ENCODE measurements at places on chromosomes 2 and 18.

DNA sequence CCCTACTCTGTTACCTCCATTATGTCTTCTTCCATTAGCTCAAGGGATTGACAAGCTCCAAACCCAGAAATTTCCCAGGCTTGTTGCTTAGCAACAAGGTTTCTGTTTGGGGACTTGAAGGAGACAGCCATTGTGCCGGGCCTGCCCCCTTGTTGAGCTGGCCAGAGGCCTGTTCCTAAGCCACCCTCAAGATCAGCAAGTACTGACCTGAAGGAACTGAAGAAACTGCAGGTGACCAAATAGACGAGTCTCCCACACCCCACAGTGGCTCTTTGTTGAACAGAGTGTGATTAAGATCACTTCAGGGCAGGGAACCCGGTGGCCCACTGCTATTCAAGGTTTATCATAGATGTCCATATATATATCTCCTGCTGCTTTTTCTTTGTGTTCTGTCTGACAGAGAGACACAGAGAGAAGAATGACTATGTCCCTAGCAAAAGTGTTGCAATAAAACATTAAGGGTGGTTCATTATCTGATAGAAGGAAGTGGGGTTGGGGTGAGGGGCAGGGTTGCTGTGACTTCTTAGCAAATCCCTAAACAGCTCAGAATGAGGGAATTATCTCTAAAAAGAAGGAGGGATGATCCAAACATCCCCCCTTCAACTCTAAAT, 69.2 kb downstream of the RNF144A start:
- DNase-seq: no peak

GRCh38 chr2:46386763-46387162, 89.6 kb downstream of the EPAS1 start:
- no peak for DNase-seq

DNA sequence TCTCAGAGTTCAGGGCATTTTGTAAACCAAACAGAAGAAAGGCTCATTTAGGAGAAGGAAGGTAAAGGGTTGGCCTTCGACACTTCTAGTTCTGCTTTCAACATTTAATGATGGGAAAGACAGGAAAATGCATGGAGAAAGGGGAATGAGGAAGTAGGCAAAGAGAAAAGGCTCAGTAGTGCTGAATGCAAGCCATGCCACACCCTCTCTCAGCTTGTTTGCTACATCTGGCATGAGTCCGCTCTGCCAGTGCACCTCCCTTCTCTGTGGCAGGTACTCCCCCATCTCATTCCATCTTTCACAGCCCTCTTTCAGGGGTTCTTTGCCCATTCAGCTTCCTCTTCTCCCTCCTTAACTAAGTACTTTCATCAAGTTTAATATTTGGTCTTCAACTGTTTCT, 120.9 kb upstream of the ITGB6 start:
- DNase-seq: no peak

- DNase-seq: no peak
Observed at GRCh38 chr18:7618891-7619442, 51.9 kb downstream of the PTPRM start.

GRCh38 chr18:31134988-31135529, 27.6 kb downstream of the DSC1 start:
- DNase-seq: no peak

- DNase-seq: no peak
Observed at GRCh38 chr2:15363734-15364133, 197.4 kb downstream of the NBAS start.

GRCh38 chr2:185990861-185991525, 252.4 kb downstream of the FSIP2 start:
- DNase-seq: no peak

- no peak for DNase-seq
Observed at GRCh38 chr2:138727956-138728355, 52.2 kb downstream of the NXPH2 start.

DNA sequence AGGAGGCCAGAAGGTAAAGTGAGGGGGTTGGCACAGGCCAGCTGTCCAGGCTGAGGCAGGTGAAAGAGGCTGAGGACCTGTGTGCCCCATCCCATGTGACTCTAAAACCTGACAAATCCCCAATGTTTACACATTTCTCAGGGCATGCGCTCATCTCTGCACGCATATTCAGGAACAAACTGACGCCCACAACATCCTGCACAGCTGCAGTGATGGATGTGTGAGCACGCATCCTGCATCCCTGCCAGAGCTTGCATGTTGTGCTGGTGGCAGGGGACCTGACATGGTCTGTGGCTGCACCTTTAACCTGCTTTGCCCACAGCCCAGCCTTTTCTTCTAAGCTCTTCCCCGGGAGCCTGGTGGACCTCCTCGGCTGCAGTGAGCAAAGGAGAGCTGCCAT, 83.1 kb downstream of the FBXO15 start:
- no peak for DNase-seq

- no peak for DNase-seq
Observed at GRCh38 chr18:70296289-70296688, 7.4 kb downstream of the SOCS6 start.

DNA sequence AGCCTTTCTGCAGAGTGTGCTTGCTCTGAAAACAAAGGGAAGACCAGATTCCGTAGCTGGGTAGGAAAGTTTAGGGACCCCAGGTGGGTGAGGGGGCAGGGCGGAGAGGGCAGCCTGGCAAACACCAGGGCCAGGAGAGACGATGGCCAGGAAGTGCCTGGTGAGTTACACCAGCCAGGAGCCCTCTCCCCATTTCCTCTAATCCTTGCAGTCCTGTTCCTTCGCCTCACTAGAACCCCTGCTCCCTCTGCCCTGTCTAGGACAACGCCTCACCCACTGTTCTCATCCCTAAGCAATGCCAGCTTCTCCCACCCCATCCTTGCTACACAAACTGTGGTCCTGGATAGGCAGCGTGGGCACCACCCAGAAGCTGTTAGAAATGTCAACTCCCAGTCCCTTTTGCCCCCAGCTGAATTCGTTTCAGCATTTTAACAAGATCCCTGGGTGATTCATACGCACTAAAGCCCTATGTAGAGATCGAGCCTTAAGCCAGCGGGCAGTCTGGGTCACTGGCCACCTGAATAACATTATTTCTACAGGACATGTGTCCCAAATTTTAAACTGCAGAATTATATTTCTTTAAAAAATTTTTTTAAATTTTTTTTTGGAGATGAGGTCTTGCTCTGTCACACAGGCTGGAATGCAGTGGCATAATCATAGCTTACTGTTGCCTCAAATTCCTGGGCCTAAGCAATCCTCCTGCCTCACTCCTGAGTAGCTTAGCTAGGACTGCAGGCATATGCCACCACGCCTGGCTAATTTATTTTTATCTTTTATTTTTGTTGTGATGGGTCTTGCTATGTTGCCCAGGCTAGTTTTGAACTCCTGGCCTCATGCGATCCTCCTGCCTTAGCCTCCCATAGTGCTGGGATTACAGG, 10.9 kb downstream of the WIPF1 start:
- DNase-seq: no peak

DNA sequence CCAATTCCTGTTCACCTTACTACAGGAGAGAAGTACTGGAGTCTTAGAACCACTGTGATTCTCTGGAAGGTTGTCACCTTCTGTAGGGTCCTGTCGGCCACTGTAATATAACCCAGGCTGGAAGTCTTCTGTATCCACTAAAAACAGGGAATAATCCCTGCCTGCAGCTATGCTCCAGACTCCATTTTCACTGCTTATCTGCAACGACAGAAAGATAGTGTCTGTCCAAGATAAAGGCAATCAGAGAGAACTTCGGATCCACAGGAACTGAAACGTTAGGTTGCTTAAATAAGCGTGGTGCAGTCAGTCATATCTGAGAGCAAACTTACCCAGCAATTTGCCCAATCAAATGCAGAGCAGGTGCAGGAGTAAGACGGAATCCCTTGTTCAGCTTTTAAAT, 34.2 kb downstream of the ALS2 start:
- DNase-seq: no peak

DNA sequence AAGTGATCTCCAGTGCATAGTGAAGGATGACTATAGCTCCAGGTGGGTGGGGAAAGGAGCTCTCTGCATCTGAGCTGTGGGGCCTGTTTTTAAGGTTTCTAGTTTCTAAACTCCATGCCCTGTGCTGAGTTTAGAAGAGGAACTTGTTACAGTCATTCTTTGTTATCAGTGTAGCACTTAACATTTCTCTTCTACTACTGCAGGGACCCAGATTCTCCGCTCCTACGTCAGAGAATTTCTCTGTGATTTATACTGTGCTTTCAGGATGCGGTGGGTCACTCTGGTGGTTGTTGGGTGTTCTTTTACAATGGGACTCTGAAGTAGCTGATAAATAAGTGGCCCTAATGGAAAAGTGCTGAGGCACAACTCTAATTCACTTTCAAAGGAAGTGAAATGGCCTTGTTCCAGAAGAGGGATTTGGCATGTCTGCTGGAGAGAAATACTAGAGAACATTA, 122.0 kb downstream of the WDSUB1 start:
- no peak for DNase-seq

DNA sequence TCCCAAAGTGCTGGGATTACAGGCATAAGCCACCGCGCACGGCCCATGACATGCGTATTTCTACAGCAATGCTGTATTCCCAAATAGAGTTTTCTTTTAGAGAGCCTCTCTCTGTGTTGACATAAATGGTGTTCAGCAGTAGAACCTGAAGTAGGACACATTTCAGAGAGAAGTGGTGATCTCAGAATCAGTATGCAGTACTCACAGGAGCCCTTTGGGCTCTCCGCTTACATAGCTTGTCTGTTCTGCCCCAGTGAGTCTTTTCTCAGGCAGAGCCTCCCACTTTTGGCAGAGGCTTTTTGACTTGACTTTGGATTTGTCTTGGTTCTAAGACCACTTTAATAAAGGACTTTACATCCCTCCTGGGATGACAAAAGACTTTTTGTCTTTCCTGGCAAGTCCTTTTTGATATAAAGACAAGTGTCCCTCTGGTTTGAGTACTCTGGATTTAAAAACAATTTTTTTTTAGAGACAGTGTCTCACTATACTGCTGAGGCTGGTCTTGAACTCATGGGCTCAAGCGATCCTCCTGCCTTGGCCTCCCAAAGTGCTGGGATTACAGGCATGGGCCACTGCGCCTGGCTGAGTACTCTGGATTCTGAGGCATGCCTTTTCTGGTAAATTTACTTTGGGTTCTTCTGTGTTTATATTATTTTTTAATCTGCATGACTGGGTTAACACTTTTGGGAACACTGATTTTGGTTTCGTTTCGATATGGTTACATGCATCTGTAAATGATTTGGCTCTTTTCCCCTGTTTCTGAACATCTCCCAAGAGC, 113.3 kb downstream of the SMAD2 start:
- DNase-seq: no peak

- no peak for DNase-seq
Observed at GRCh38 chr2:128326346-128326745, 7.7 kb upstream of the HS6ST1 start.

- no peak for DNase-seq
Observed at GRCh38 chr2:173866874-173867618, 98.1 kb downstream of the SP3 start.

DNA sequence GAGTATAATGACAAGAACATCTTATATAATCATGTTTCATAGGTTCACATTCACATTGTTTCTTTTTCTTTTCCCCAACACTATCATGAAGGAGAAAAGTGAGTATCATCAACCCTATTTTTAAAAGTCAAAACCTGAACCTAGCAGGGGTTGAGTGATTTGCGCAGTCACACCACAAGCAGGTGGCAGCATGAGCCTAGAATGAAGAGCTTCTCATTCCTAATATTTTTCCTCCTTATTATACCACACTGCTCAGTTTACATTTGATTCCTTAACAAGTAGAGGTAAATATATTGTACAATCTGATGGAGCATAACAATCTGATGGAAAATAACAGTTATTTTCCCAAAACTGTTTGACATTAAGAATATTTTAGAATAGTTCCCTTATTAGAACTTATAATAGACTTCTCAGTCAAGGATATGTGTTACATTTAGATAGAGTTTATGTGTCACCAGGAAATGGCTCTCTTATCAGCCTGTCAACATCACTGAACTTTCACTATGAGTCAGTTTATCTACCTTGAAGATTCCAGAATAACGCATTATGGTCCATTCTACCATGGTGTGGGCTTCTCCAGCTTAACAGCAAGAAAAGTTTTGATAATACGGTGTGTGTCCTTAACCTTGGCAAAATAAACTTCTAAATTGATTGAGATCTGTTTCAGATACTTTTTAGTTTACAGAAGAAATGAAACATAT, 119.5 kb downstream of the NEB start:
- DNase-seq: no peak

- no peak for DNase-seq
Observed at GRCh38 chr2:121110924-121111323, 174.1 kb downstream of the TFCP2L1 start.

GRCh38 chr18:2903006-2903405, 56.2 kb downstream of the EMILIN2 start:
- DNase-seq: no peak

DNA sequence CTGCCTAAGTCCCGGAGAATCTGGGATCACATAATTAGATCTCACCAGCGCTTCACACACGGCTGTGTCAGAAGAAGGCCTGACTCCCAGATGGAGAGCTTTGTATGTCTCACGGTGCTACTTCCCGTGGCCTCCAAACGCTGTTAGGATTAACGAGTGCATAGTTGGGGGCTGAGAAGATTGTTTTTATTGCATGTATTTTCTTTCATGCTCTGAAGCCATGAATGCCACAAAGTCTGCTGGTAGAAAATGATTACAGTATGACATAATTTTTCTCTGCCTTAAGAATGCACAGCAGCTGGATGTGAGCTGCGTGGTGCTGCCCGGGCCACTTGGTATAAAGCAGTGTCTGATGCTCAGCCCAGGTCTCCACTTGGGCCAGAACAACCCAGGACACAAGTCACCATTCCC, 166.5 kb downstream of the SEPTIN10 start:
- DNase-seq: no peak

DNA sequence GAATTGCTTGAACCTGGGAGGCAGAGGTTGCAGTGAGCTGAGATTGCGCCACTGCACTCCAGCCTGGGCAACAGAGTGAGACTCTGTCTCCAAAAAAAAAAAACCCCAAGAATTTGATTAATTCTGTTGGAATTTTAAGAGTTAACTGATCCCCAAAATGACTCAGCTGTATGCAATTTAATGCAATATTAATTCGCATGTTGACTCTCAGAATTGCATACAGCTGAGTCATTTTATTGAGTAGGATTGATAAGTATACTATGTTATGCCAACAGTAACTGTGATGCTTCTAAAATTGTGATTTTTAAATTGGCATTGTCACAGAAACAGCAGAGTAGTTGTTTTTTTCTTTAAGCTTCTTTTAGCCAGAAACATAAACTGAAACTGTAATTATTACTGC, 19.6 kb downstream of the MSH2 start:
- no peak for DNase-seq

DNA sequence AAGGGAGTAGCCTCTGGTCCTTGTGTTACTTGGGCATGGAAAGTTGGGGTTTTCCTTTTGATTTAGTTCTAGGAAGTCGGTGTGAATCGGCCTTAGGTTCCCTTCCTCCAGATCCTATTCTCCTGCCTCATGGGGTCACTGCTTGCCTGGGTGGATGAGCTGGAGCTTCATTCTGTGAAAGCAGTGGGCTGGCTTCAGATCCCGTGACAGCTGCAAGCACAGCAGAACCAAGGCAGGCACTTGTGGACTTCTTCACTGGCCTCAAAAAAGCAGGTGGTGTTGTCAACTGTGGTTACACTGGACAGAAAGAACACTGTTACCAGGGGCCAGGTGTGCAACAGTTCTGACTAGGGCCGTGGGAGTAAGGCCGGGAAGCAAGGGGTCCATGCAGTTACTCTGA, 243.4 kb downstream of the LDLRAD4 start:
- DNase-seq: no peak

GRCh38 chr2:179817181-179817841, 44.1 kb downstream of the ZNF385B start:
- no peak for DNase-seq

Data from HuH-7.5 (cell line).